ENCODE measurements at places on chromosomes 5 and 9.

DNA sequence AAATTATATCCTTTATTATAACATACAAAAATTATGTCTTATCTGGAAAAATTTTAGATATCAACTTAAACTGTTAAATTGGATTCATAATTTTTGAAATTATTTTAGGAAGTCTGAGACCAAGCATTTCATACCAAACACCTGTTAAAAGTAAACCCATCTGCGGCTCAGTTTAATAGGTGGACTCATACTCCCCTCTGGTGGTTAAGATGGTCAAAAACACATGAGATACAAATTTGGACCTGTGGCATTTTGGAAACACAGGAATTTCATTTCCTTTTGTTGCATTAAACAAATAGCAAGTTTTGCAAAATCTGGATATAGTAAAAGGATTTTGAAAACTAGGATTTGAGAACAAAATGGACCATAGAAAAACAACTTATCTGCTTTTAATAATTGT, 53.7 kb downstream of the RGMB start:
- no peak for DNase-seq

DNA sequence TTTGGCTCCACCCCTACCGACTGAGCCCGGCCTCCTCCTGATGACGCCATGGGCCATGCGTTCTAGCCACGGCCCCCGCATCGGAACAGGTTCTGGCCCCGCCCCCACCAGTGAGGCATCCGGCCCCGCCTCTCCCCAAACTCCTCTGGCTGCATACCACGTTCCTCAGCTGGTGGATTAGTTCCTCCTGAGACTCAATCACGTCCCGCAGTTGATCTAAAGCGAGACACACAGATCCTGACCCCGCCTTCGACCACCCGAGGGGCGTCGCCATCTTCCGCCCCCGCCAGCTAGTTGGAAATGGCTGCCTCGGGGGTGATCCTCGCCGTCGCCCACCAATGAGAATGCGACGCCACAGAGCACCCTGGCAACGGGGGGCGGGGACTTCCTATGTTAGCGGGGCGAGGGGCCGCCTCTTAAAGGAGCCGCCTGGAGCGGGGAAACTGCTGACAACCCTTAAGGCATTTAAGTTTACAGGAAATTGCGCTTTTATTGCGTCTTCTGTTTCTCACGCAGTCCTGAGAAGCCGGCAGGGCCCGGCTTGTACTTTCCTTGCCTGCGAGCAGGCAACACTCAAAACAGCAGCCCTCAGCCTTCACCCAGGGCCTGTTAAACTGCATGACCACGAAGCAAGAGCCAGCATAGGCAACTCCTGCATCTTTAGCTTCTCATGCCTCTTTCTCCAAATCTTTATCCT, at the start of gene SPATA24:
Gene SPATA24 (minus strand): TSS at position 303 of the 697 bp plus-strand sequence. CDS start 29 bp downstream, at position 274.
- peak; percentile 96 for DNase-seq

DNA sequence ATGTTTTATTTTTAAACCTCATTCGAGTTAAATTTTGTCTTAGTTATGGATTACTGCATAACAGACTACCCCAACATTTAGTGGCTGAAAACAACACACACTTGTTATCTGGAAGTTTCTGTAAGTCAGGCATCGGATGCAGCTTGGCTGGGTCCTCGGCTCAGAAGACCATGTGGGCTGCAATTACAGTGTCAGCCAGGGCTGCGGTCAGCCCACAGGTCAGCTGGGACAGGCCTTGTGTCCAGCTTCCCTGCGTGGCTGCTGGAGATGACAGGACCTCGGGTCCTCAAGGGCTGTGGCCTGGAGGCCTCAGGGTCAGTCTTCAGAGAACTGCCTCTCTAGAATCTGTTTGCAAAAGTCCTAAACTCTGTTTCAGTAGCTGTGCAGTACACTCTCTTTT, 219.0 kb upstream of the IRX1 start:
- DNase-seq, result no peak

DNA sequence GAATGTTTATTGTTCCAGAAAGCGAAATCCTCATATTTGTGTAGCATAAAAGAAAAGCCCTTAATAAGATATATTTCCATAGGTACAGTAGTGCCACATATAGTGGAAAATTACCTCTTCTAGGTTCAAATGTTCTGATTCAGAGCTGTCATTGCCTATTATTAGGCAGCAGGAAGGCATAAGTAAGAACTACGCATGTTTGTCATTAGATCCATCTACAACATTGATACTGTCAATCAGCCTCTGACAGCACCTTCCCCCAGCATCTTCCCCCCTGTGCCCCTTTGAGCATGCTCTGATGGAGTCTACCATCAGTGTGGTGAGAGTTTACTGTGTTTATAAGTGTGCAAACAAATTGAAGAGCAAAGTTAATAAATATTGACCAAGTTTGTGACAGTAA, 816.1 kb downstream of the TLE4 start:
- no peak for DNase-seq

DNA sequence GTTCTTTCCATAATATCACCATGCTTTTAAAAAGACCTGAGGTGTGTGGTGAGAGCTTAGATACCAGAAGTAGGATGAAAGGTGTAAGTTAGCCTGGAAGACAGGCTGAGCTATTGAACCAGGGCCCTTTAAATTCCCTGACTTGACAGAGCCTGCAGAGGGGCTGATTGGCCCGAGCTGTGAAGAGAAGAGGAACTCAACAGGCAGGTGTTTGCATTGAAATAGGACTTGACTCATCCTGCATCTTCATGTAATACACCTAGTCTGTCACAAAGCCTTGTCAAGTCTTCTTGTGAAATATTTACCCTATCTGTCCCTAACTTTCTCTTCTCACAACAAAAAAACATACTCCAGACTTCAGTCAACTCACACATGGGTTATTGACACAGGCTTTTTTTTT, 16.6 kb upstream of the ANP32B start:
- no peak for DNase-seq

GRCh38 chr5:6598351-6598900, 34.4 kb downstream of the NSUN2 start:
- DNase-seq, result no peak

DNA sequence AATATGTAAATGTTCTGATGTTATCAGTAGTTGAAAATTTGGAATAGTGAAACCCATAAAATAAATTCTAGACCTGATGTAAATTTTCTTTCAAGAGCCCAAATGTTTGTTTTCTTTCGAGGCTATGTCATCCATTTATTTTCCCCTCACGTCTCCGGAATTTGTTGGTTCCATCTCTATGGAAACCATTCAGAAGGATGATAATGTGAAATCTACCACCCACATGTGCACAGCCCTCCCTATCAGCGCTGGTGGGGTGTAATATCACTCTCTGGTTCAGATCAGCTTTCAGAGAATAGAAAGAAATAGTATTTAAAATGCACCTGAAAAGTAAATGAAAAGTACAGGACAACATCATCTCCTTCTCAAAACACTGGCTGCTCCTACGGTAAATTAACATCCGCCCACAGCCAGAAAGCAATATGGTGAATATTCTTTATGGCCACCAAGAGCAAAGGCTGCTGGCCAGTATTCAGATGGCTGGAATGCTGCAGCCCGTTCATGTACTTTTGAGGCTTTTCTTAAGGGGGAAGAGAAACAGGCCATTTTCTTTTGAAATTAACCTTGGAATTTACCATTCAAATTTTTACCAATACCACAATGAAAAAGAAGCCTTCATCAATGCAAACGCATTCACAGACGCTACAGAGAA, 28.5 kb downstream of the GLDC start:
- DNase-seq, result no peak

GRCh38 chr5:147169901-147170300, 64.9 kb upstream of the STK32A start:
- no peak for DNase-seq

DNA sequence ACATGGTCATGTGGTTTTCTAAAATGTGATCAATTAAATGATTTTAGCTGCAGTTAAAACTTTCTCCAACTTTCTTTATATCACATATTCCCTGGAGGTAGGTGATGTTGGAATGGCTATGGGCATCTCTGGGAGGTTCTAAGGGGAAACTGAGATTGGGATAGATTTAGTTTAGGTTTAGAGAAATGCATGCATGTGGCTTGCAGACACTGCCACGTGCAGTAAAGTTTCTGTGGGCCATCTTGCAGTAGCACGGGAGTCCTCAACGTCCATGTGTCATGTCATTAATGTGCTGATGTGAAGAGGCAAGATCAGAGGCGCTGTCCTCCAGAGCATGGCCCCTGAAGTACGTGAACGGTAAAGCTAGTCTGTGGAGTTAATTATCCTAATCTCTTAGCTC, 532.7 kb downstream of the SEMA5A start:
- no peak for DNase-seq
